CD4-positive, alpha-beta memory T cell (primary cell): ENCODE measurements at places on chromosomes 2 and 18. TPM values are rescaled to one million over a fixed set of nuclear protein-coding genes. Genes with fewer than 3 reads are reported as not detected.

The FAM161A gene
- total RNA-seq: 5.4 TPM

DNA sequence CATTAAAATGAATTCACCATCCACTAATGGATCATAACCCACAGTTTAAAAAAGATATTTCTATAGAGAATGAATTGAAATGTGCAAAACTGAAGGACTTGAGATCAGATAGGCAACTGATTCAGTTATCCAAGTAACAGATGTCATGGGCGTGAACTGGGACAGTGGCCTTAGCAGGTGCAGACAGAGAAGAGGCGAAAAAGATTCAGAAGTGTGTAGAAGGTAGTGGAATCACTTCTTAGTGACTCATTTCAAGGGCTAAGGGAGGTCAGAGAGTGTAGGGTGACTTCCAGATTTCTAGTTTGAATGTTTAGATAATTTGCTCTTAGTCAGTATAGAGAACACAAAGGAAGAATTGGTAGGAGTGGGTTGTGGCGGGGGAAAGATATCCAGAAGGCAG lies 79.7 kb downstream of the EHBP1 start:
- no peak for DNase-seq

DNA sequence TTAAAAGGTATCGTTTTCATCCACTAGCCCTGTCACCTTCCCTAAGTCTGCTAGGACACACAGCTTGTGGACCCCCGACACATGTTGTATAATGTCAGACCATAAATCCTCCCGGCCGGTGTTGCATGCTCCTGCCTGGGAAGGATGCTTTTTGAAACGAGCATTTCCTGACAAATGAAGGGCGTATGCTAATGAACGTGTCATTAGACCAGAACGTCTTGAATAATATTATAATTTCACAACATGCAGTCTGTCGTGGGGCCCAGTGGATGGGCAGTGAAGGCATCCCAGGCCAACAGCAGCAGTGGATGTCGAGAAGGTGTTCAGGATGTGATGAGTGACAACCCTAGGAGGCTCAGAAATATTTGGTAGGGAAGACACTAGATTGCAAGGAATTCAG lies 7.5 kb downstream of the CHRNA1 start:
- DNase-seq: no peak

The CD8B gene
- 0.73 TPM for total RNA-seq

The TUBB8B gene
- total RNA-seq: not detected

The PLEKHH2 gene
- 1.2 TPM for total RNA-seq

The THSD7B gene
- not detected for total RNA-seq

DNA sequence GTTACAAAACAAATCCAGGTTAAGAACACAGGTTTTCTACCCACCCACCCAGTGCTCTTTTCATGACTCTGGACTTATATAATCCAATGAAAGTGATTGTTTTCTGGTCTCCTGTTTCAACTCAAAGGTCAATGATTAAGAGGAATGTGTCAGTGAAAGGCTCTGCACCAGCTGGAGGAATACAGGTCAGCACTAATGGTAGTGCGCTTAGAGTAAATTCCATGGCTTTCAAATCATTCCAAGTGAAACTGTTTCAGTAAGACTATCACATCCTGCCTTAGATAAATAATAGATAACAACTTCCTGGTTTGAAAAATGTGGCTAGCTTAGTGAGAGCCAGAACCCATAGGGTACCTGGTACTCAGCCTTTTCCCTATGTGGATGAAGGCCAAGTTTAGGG lies 47.8 kb downstream of the SLC9A4 start:
- DNase-seq: no peak

- no peak for DNase-seq
These were observed 444.9 kb upstream of the MAP2 start for GRCh38 chr2:208978946-208979345.

The FBXO36 gene
- total RNA-seq: 0.55 TPM

The STARD6 gene
- not detected for total RNA-seq

DNA sequence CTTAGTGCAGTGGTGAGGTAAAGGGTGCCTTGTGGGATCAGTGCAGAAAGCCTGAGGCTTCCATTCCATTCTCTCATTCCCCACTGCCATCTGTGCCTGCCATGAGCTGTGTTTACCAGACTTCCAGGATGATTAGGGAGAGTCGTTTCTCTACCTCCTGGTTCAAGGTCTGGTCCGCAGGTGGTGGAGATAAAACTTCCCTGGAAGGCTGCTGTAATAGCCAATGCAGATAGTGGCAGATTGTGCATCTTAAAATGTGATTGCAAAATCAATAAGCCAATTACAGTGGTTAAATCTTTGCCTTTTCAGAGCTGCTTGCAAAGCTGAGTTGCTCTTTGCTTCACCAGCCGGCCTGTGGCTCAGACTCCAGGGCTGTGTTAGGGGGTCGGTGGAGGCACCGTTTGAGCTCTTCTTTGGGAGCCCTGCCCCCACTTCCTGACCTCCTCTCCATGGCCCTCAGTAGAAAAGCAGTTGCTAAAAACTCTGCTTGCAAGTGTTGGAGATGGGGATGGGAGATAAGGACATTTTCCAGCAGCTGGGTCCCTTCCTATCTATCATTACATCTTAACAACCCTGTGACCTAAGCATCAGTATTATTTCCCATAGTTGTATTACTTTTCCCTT lies 95.2 kb upstream of the HS6ST1 start:
- DNase-seq: no peak

The USP40 gene
- total RNA-seq: 21.6 TPM

The GALNT5 gene
- total RNA-seq: not detected

- no peak for DNase-seq
These were observed 38.1 kb upstream of the HNRNPA3 start for GRCh38 chr2:177174486-177174885.

DNA sequence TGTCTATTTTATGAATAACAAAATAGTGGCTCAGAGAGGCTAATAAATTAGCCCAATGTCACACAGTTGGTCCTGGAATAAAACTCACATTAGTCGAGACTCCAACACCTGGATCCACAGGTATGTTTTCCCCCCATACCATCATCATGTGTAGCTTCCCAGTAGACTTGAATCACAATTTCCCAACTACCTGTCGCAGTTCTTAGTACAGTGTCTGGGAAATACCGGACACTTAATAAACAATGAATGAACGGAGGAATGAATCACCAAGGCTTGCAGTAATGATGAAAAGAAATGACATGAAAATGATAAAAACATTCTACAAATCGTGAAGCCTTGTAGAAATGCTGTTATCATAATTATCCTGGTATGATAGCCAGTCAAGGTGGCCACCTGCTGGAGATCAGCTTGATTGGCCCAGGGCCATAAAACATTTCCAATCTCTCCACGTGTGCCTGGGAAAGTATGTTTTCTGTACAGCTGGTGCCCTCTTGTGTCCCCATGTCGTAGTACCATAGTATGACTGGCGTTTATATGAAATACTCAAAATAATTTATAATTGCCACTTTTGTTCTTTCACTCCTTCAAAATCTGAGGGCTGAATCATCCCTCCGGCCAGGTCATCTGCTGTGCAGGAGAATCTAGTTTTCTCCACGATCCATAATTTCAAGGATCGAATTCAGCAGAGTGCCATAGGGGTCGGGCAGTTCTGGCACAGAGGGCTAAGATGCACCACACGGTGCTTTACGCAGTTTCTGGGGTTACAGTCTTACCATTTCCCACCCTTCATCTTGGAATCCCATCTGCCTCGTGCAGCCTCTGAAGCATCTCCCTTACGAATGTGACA lies 95.4 kb downstream of the LAMA1 start:
- no peak for DNase-seq

DNA sequence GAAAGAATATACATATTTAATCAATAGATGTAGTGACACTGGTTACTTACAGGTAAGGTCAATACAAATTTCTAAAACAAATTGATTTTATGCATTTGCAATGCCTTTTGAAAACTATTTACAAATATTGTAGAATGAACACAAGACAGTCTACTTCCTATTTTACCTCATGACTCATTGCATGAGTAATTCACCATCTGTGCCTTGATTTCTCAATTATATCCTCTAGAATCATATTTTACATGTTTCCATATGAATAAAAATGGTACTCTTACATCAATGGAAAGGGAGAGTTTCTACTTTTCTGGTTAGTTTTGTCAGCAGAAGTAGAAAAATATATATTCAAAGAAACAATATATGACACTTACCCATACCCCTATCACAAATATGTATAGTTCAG lies 203.8 kb upstream of the CDH7 start:
- DNase-seq: no peak

DNA sequence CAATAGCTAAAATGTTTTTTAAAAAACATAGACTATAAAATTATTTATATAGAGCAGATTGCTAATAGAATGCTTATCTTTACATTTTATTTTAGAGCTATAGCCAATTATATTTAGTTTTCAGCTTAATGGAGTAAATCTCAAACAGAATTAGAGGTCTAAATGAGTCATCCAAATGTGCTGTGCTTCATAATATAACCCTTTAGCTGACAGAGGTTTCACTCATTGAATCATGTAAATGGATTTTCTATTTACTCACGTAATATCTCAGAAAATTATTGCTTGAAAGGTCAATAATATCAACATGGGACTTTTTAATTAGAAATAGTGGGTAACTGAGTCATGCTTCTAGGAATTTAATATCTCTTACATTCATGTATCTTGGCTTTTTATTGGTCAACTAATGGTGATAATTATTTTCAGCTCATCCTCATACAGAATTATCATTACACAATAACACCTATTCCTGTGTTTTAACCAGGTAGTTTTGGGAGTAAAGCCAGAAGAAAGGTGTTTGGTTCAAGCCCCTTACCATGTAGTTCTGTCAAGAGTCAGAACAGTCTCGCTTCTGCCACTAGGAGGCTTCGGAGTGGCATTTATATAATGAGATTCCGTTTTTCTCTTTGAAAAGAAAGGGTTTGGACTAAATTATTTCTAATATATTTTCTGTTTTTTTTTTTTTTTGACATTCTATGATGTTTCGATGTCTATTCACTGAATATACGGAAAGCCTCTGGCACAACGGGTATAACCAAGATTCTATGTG lies 217.6 kb downstream of the CDH7 start:
- no peak for DNase-seq

- no peak for DNase-seq
These were observed 1.4 kb upstream of the PLEK start for GRCh38 chr2:68363721-68364120.

GRCh38 chr2:37585982-37586621 lies 85.3 kb downstream of the CDC42EP3 start:
- DNase-seq: peak; percentile 93

GRCh38 chr2:147467441-147467840 lies 377.4 kb upstream of the ACVR2A start:
- no peak for DNase-seq

GRCh38 chr2:5985536-5986385 lies 293.6 kb downstream of the SOX11 start:
- DNase-seq: no peak

DNA sequence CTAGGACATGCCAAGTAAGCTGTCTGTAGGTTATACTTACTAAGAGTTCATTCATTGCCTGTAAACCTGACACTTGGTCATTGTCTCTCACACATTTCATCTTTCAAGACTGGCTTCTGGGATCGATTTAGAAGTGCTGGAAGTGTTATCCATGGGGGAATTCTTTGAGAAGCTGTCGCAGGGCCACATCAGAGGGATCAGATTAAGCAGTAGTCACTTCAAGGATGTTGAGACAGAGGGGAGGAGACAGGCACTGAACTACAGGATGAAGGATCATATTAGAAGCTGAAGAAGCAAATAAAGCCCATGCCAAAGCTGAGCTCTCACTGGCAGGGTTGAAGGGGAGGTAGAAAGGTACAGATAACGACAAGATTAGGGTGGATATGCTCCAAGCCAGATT lies 49.0 kb downstream of the CDK15 start:
- DNase-seq: no peak

The DSG3 gene
- not detected for total RNA-seq

GRCh38 chr2:205032093-205032551 lies 486.8 kb downstream of the PARD3B start:
- DNase-seq: no peak

The IL36RN gene
- total RNA-seq: not detected

DNA sequence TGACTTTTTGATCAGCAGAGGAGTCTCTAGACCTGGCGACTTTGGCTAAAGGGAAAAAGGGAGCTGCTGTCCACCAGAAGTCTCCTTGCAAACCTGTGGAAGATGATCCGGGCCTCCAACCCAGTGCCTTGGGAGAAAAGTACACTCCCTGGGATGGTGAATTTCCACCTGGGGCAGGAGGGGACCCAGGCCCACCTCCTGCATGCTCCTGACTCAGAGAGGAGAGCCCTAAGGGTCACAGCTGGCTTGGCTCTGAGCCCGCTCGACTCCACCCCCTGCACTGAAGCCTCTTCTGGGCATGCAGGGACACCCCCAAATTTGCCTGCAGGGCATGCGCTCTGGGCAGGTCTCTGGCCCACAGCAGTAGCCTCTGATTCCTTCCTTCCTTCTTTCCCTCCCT lies 66.5 kb downstream of the PDCL3 start:
- no peak for DNase-seq

GRCh38 chr2:118801151-118801550 lies 46.3 kb downstream of the EN1 start:
- no peak for DNase-seq

The BMP10 gene
- not detected for total RNA-seq

The AMER3 gene
- total RNA-seq: not detected

The EFEMP1 gene
- not detected for total RNA-seq

DNA sequence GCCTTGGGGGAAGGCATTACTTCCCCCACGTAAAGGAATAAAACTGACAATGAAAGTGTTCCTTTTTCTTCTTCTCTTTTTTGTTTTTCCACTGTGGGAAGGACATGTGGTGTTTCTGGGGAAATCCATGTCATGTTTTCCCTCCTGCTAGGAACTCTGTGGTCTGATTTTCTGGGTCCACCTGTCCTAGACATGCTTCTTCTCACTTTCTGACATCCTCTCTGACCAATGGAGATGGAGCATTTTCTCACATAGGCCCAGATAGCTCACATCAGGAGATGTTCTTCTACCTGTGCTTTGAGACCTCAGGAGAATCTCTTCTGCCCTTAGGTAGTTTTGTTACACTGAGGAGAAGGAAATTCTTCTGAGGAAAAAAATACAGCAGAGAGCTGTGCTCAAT lies 252.0 kb upstream of the SIX3 start:
- no peak for DNase-seq

DNA sequence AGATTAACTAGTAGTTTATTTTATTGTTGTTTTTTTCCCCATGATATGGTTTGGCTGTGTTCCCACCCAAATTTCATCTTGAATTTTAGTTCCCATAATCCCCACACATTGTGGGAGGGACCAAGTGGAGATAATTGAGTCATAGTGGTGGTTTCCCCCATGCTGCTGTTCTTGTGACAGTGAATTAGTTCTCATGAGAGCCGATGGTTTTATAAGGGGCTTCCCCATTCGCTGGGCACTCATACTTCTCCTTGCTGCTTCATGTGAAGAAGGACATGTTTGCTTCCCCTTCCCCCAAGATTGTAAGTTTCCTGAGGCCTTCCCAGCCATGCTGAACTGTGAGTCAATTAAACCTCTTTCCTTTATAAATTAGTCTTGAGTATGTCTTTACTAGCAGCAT lies 36.5 kb downstream of the GALNT14 start:
- DNase-seq: no peak

DNA sequence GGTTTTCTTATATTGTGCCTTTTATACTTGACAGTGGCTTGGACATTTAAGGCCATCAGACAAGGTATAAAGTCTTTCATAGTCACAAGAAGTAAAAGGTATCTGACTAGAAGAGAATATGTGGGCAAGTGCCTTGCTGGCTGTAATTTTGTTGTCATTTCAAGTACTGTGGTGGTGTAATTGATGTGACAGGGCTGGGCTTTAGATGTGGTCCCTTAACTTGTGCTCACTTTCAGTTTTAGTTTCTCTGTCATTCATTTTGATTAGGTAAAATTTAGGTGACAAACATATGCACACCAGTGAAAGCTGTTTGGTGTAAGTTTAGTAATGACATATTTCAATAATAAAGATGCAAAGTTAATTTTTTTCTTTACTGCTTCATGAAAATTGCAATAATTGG lies 31.2 kb upstream of the TBR1 start:
- peak; percentile 35 for DNase-seq
